ENCODE measurements at places on chromosomes 11 and 22.

GRCh38 chr22:50274311-50274710 lies 4.1 kb upstream of the MAPK11 start:
- no peak for DNase-seq

- no peak for DNase-seq
Measured at GRCh38 chr11:18772211-18772610, 19.4 kb downstream of the PTPN5 start.

DNA sequence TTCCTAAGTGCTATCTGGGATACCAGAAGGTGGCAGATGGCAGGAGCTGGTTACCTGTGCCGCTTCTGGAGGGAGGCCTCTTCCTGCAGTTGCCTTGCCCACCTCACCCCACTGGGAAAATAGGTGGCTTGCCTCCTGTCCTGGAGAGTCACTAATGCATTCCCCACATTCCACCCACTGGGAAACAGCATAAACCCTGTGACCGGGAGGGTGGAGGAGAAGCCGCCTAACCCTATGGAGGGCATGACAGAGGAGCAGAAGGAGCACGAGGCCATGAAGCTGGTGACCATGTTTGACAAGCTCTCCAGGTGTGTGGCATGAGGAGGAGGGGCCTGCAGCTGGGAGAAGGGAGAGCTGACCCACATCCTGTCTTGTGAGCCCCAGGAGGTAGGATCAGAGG lies 5.6 kb downstream of the RIC8A start:
- no peak for DNase-seq

DNA sequence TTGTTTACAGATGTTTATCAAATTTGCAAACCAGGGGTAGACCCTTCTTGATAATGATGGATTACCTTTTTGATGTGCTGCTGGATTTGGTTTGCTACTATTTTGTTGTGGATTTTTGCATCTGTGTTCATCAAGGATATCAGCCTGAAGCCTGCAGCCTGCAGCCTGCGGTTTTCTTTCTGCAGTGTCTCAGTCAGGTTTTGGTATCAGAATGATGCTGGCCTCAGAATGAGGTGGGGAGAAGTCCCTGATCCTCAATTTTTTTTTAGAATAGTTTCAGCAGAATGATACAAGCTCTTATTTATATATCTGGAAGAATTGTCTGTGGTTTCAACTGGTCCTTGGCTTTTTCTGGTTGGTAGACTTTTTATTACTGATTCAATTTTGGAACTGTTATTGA lies 19.7 kb upstream of the RAB38 start:
- no peak for DNase-seq

DNA sequence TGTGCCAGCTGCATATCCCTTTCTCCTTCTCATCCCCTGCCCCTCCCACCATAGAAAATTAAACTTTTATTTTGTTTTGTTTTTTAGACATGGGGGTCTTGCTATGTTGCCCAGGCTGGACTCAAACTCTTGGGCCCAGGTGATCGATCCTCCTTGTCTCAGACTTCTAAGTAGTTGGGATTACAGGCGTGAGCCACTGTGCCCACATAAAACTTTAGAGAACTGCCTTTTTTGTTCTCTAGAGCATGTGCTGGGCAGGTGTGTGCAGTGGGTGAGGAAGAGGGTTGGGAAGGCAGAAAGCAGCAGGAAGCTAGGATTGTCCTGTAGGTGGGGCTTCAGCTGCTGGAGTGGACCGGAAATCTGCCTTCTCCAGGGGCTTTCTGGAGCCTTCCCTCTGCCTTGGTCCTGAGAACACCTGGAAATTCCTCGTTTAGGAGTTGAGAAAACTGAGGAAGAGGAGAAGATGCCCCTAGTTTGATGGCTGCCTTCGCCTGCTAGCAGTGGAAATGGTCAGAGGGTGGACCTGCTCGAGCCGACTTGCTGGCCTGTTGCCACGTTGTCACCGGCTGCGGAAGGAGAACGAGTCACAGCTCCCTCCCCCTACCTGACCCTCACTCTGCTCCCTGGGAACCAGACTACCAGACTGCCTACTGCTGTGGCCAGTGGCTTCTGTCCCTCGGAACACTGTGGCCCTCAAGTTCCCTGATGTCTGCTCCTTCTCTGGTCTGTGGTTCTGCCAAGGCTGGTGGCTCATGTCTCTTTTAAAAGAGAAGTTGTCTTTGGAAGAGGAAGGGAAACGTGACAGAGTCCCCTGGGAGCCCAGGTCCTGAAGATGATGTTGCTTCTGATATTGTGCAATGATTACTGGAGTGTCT lies 4.0 kb downstream of the ST14 start:
- DNase-seq = no peak

GRCh38 chr11:44752713-44753112 lies 26.0 kb downstream of the TSPAN18 start:
- no peak for DNase-seq

- DNase-seq = no peak
Measured at GRCh38 chr11:86205421-86206336, 38.9 kb upstream of the EED start.

DNA sequence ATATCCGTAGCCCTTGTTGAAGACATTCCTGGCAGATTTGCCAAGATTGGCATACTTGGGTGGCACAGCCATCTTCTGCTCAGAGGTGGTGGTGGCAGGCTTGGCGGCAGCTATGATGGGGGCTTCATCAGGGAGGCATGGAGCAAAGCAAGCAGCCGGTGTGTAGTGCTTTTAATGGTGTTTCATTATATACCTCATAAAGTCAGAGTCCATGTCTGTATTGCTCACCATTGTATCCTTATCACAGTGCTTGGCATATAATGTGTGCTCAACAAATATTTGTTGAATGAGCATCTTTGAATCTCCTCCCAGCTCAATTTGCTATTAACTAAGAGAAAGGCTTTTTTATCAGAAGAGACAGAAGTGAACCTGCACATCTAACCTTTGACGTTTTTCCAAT lies 7.8 kb upstream of the DNHD1 start:
- DNase-seq = no peak

DNA sequence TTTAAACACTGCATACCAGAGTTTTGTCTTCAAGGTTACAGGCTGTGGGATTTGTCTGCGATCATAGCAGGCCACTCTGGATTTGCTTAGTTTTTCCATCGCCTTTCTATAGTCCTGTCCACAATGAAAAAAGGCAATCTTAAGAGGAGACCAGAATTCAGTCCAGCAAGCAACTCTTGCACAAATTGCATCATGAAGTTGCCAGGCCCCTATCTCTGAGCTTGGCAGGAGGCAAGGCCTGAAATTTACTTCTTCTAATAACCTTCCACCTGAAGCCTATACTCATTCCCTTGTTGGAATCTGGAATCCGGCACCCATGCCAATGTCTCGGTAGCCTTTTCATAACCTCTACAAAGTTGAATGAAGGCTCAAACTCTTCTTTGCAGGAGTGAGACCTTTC lies 100.1 kb downstream of the NAV2 start:
- no peak for DNase-seq

DNA sequence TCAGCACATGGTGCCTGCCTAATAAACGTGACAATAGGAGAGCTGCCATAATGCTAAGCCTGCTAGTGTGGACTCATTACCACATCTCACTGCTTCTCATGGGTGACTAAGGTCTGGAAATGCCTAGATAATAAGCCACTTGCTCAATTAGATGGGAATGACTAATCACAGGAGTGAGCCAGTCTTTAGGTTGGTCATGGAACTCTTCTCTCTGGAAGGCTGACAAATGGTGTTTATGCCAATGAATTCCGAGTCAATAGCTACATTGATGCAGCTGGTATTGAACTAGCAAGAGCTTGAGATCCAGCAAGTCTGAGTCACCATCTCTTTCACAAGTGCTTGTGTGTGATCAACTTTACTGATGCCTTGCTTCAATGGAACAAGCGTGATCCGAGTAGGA lies 334.9 kb downstream of the OPCML start:
- DNase-seq = no peak

DNA sequence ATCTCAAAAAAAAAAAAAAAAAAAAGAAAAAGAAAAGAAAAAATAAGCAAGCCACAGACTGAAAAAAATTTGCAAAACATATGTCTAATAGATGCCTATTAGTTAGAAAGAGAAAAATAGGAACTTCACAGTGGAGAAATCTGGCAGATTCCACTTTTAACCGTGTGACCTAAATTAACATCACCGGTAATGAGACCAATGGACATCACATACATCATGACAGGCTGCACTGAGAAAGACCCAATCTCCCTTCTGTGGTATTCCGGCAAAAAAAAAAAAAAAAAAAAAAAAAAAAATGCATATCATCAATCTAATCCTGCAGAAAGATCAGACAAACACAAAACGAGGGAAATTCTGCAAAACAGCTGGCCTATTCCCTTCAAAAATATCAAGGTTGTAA lies 46.7 kb upstream of the CECR2 start:
- DNase-seq = no peak

DNA sequence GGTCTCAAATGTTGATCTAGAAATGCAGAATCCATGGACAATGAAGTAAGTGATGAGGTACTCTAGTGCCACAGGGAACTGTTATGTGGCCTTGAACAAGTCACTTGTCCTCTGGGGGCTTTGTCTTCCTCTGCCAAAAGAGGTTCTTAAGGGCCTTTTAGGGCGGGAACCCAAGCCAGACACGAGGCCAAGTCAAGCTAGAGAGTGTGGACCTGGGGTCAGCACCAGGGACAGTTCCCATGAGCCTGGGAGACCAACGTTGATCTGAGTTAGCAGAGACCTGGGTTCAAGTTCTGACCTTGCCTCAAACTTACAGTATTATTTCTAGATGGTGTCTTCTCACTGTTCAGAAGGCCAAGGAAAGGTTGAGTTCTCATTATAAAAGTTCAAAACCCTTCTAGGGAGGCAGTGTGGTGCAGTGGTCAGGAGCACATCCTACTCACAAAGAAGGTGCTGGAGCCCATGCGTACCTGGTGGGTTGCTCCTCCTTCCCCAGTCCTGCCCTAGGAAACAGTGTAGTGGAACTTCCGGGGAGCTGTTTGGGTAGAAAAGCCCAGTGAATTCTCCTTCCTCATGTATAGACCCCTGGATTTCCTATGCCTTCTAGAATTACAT lies 121.5 kb downstream of the CHST1 start:
- no peak for DNase-seq

DNA sequence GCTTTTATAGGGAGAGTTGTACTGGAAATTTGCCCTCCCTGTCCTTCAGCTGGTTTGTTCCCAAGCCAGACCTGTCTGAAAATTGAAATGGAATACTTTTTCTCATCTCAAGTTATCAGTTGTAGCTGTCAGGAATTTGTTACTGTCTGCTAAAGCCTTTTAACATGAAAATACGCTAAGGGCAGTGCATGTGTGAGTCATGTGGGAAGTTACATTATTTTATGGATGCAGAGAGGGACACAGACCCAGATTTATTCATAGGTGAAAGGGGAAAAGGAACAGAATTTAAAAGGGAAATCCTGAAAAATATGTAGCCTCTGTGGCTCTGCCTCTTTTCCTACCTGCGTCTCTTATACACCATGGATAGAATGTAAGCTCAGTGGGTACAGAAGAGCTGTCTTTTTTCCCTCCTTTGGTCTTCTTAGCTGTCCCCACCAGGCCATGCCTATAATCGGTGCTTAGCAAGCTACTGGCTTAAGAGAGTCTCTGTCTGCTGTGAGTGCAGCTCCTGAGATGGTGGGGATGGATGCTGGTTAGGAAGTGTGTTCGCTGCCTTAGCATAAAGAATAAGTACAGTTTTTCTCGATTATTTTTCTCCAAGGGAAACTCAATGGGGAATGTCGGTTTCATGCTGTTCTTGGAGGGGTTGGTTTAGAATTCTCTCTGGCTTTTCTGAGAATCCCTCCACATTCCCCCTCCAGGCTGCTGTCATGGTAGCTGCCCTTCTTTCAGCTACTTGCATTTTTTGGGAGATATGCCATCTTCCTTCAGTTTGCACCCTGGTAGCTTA lies 166.8 kb downstream of the TEAD1 start:
- DNase-seq = no peak

GRCh38 chr22:22691055-22691454 lies 46.6 kb downstream of the GGTLC2 start:
- DNase-seq = no peak

DNA sequence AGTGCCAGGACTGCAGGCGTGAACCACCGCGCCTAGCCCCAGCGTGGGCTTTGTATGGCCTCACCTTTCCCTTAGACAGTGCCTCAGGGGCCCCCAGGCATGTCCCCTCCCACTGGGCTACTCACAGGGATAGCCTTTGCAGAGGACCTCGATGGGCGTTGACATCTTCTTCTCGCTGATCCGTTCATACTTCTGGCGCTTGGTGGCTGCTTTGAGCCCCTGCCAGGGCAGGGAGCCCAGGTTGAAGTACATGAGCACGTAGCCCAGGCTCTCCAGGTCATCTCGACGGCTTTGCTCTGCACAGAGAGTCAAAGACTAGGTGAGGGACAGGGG lies 17.5 kb downstream of the CSNK1E start:
- no peak for DNase-seq

DNA sequence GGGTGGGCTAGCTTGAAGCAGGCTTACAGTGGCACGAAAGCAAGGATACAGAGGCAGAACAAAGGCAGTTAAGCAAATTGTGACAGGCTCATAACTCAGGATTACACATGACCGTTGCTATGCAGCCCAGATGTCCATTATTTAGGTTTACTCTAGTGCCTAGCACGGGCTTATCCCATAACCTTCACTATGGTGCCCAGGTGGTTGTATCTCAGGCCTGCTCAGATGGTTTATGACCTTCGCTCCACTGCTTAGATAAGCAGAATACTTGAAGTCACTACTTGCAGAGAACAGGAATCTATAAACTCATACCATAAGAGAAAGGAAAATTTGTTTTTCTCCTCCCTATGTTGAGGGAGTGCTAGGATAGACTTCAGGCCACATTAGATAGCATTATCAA lies 9.0 kb downstream of the OR6M1 start:
- no peak for DNase-seq

DNA sequence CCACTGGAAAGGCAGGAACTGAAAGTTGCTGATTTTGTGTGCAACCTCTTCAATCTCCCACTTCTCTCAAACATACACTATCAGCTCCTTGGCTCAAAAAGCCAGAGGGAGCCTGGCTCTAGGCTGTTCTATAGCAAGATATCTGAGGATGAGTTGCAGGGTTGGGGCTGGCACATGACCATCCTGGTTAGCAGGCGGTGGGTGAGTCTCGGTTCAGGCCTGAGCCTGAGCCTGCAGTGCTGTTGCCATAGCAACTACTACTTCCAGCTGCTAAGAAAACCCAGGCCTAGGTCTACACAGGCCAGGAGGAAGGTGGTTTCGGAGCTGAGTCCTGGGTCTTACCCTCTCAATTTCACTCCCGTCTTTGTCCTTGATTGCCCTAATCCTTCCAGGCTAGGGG lies 39.0 kb downstream of the CWC15 start:
- DNase-seq = no peak

GRCh38 chr11:15577519-15577918 lies 462.8 kb downstream of the INSC start:
- DNase-seq = no peak
